Inflammatory macrophage (primary cell): ENCODE measurements at places on chromosomes 3 and 15.

- peak; percentile 69 for DNase-seq
Measured at GRCh38 chr15:85730001-85730820, 64.5 kb downstream of the KLHL25 start.

DNA sequence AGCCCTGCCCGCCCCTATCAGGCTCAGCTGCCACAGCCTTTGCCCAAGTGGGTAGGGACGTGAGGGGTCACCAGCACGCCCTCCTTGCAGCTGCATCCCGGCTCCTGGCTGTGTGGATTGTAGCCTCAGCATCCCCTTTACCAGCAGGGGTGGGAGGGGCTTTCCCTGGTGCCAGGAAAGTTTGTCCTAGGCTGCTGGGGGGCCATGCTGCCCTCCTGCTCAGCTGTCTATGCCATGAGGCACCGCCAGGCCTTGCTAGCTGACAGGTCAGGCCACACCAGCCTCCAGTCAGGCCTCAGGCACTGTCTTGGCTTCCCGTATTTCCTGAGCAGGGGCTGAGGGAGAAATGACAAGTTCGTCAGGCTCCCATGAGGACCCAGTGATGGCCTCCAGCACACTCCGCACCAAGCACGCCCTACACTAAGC is 32.3 kb downstream of the TKT start:
- DNase-seq = no peak

- DNase-seq = no peak
Measured at GRCh38 chr15:48363474-48363873, 32.2 kb downstream of the DUT start.

DNA sequence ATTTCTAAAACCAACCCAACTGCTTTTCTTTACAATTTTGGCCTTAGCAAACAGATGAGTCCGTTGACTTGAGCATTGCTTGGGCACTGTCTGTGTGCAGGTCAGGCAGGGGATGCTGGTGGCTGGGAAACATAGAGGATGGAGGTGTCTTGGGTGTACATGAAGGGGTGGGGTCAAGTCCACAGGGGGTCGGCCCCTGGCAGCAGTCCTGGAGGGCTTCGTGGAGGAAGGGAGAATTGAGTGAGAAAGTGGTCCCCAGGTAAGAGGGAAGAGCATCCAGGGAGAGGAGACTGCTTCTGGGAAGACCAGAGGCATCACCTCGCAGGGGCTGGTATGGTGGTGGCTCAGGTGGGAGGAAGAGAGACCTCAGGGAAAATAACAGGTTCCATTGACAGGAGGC is 144.8 kb downstream of the TJP1 start:
- no peak for DNase-seq

- no peak for DNase-seq
Measured at GRCh38 chr3:64238971-64239667, 13.9 kb upstream of the PRICKLE2 start.

DNA sequence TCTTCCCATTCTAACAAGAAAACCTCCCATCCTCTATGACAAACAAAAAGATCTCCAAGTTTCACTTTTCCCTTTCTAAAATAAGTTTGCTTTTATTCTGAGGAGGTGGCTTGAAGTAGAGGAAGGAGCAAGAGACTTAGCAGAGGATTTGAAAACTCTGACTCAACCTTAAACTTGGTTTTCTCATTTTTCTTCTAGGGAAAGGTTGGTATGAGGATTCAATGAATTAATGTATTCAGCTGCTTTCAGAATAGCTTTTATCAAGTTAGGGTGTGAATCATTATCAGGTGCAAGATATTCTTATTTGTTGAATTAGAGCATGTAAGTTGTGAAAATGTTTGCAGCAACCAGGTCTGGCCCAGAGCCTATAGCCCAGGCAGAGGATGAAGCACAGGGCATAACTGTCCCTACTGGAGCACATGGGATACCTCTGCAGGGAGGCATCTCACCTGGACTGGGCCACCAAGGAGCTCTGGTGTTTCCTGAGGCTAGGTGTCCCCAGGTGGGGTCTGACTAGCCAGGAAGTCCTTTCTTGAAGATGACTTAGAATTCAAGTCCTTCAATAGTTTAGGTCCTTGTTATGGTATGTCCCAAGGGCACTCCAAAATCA is 42.3 kb downstream of the SATB1 start:
- no peak for DNase-seq

- no peak for DNase-seq
Measured at GRCh38 chr3:144237351-144237750, 265.7 kb downstream of the DIPK2A start.

DNA sequence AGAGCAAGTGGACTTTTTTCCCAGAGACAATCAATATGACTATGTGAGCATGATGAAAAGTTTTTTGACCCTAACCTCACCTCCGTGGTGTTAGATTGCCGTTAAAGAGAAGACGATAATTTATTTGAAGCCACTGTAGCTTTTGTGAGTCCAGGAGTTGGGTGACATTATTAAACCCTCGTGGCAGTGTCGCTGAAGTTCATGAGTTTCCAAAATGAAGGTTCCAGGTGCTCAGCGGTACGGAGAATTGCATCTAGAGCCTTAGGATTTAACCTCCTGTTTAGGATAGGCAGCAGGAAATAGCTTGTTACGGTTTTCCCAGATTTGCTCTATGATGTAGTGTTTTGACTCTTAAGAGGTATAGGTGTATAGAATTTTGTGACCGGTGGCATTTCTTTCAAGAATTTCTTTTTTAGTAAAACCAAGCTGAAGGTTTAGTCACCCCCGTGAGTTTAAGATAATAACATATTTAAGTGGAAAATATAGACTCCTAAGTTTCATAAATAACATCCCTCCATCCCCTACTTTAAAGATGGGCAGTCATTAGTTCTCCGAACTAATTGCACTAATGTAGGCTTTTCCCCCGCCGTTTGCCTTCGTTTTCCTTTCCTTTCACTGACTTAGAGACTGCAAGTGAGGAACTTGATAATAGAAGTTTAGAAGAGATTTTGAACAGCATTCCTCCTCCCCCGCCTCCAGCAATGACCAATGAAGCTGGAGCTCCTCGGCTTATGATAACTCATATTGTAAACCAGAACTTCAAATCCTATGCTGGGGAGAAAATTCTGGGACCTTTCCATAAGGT is 2.0 kb downstream of the SMC4 start:
- peak; percentile 39 for DNase-seq

DNA sequence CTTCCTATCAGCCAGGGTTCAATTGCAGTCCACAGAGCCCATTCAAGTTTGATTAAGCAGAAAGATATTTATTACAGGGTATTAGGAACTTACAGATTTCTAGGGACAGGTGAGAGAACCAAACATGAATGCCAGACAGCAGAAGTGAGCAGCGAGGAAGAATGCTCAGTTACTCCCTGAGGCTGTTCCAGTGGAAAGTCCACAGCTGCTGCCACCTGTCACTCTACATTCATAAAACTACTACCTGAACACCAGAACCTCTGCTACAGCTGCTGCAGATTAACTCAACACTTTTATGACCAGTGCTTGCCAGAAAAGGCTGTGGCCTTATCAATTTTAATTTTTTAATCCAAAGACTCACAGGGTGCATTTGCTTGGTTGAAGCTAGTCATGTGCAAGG is 325.4 kb upstream of the ONECUT1 start:
- DNase-seq = no peak

GRCh38 chr15:67036775-67037555 is 28.4 kb upstream of the SMAD3 start:
- DNase-seq = no peak

DNA sequence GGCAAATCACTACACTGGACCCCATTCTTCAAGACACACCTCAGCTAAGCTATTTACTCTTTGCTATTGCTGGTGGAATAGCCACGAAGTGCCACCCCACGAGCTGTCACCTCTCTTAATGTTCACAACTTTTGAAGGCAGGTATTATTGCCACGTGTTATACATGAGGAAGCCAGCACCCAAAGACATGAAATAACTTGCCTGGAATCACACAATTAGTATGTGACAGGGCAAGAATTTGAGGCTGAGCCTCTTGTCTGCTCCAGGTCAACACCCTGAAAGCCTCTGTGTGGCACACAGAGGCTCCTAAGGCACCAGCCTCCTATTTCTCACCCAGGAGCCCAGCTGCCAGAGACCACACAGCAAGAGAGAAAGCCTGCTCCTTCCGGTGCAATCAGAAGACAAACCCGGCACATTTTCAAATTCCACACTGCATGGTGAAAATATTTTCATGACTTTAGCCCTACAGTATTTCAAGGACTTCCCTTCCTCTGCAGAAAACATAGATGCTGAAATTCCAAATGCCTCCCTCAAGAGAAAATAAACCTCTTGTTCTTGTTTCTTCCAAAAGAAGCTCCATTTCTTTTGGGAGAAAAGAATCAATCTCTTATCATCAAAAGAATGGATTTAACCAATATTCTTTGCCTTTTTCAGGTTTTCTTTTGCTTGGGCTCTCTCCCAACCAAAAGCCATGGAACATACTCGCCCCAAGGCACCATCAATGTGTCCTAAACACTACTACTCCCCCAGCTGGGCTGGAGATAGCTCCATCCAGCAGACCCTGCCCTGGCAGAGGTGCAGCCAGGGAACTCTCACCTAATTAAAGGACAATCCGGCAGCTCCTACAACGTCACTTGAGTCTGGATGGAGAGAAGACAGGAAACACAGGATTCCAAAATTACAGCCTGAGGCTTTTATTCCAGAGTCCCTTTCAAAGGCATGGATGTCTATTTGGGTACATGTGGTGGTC is 84.7 kb upstream of the THBS1 start:
- no peak for DNase-seq

- DNase-seq = no peak
Measured at GRCh38 chr15:76116138-76116885, 56.5 kb downstream of the TMEM266 start.

- DNase-seq = peak; percentile 89
Measured at GRCh38 chr15:72358650-72359171, 17.1 kb downstream of the HEXA start.

GRCh38 chr3:13145826-13146642 is 72.8 kb upstream of the IQSEC1 start:
- DNase-seq = no peak

DNA sequence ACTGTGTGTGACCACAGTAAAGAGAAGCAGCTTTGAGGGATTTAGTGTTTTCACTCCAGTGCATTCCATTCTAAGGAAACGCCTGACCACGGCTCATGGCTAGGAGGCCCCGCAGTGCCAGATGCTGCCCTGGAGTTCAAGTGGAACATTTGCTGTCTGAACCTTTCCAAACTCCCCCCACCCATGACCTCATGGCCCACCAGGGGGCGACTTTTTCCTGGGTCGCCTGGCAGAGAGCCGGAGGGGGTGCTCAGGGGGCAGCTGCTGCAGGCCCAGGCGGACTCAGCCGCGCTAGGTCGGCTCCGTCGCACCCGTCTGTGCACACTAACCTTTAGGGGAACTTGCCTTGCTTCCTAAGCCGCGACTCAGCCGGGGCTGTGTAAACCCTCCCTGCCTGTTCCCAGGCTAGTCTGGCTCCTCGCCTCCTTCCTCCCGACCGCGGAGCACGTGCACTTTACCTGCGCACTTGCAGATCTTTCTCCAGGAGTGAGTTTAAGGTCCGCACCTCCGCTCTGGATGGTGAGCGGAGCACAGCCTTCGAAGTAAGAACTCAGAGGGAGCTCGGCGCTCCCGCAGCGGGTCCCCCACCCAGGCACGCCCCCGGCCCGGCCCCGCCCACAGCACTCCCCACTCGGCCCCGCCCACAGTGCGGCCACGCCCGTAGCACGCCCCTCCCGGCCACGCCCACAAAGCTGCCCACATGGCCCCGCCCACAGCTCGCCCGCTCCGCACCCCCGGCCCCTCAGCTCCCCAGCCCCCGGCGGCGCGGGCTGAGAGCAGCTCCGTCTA is at the start of gene OCA2:
OCA2 (minus strand) TSS at position 550 of the 789 bp plus-strand sequence. CDS start 17,441 bp downstream, outside the sequence.
- DNase-seq = peak; percentile 28

GRCh38 chr3:185552358-185552877 is at the start of gene LIPH:
Gene LIPH, minus strand, starts transcription at chr3:185552588. Its CDS starts 117 bp downstream, at chr3:185552471.
- no peak for DNase-seq

GRCh38 chr15:51128701-51129100 is 34.0 kb upstream of the TNFAIP8L3 start:
- no peak for DNase-seq

GRCh38 chr3:139182598-139182997 is 137.9 kb upstream of the PRR23C start:
- DNase-seq = no peak

- DNase-seq = peak; percentile 43
Measured at GRCh38 chr15:84681831-84682230, 23.8 kb upstream of the NMB start.

DNA sequence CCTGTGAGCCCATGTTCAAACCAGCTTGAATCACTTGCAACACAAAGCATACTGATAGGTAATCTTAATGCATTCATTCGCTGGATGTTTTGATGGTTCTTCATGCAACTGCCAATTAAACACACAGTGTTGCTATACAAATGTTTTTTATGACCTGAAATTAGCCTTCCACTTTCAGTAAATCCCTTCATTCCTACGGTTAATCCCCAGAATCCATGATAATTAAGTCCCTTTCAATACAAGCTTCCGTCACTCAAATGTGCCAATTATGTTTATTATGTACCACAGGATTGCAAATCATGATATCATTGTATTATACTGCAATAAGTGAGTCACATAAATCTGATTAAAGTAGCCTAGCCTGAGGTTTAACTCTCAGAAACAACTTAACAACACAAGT is 14.5 kb upstream of the LYZL4 start:
- DNase-seq = no peak

GRCh38 chr3:143791386-143791785 is 56.9 kb downstream of the SLC9A9 start:
- no peak for DNase-seq

DNA sequence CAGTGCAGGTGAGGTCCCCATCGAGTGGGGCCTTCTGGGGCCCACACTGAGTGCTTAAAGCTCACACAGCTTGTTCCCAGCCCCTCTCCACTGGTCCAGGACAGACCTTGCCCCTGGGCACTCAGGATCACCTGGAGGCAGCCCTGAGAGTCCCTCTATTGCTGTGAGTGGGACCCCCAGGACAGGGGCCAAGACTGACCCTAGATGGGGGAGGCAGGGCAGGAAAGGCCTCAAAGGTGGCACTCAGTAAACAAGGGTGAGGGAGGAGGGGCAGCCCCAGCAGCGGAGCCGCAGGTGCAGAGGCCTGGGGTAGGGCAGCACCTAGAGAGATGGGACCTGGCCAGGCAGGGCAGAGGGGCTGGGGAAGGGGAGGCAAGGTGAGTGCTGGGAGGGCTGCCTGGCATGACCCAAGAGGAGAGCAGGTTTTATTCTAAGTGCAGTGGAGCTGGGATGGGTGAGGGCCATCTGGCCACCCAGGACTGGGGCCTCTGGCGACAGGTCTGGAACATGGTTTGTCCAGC is 27.9 kb downstream of the CFAP100 start:
- DNase-seq = no peak

GRCh38 chr3:14468621-14468981 is 66.2 kb downstream of the SLC6A6 start:
- DNase-seq = no peak

DNA sequence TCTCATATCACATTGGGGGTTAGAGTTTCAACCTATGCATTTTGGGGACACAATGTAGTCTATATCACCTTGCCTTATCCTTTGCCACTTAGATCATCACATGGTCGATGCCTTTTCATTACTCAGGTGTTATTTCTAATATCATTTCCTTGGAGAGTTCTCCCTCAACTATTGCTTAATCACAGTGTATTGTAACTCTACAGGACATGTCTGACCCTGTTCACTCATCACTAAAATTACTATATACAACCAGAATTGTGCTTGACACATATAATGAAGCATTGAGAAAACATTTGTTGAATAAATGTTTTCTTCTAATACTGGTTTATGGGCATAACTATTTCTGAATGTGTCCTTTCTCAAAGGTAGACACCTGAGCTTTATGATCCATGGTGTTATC is 207.4 kb downstream of the EPHA6 start:
- no peak for DNase-seq
